NCI-H524 (cell line): ENCODE measurements at places on chromosomes 7 and 10.

GRCh38 chr7:157822688-157823031, 485.9 kb downstream of the DNAJB6 start:
- DNase-seq: no peak

- DNase-seq: no peak
Observed at GRCh38 chr7:31850066-31850465, 163.1 kb downstream of the PPP1R17 start.

DNA sequence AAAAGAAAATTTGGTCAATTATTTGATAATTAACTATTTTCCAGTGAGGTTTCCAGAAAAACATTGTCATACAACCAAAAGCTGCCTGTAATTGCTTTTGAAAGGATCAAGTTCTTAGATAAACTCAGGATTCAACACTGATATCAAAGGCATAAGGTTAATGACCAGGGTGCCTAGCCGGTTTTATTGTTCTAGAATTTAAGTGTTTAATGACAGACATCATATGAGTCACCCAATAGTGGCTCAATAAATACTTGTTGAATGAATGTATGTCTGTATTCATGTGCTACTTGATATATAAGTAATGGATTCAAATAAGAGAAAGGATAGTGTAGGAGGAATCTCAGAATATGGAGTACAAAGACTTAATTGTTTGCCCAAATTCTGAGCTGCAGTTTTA, 196.1 kb upstream of the LRGUK start:
- DNase-seq: no peak

DNA sequence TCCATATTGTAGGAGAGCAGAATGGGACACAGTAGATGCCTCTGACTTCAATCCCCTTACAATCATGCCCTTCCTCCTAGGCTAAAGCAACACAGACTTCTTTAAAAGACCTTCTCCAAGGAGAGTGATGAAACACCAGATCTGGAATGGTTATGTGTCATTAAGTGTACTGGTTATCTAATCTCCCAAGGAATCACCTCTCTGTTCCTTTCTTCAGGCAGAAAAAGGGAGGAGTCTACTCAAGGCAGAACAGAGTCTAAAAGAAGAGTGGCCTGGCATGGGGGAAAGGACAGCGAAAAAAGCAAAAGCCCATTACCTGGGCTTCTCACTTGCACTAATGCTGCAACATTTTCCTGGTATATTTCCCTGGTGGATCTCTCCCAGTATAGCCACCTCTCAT, 2.9 kb downstream of the ELMO1 start:
- no peak for DNase-seq

DNA sequence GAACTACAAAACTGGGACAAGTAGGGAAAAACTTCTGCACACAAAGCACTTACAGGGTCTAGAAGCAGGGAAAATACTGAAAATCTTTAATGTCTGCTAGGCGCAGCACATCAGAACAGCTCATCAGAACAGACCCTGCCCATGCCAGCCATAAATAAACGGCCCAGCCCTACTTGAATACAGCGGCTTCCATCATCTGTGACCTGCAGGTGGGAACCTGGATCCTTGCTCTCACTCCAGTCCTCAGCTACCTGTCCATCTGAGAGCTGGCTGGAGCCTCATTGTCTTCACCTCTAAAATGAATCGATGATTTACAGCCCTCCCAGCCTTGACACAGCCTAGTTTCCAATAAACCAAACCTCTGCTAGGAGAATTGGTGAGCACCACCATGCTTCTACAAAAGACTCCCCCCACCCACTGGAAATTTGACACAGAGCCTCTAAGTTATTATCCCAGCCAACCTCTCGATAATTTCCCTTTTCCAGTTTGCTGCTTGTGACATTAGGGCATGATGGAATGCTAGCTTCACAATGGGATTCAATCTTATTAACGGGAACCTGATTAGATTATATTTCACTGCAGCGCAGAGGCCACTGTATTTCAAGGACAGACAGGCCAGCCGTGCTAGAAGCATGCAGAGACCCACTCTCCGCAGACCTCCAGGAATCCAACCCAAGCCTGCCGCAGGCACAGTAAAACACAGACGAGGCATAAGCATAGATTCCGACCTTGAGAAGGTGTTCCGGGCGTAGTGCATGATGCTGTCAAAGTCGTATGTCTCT, 61.6 kb upstream of the OPALIN start:
- no peak for DNase-seq

- DNase-seq: peak; percentile 24
Observed at GRCh38 chr10:35336921-35337823, 863 bp downstream of the CCNY start.

- DNase-seq: no peak
Observed at GRCh38 chr7:120973849-120974248, 14.7 kb upstream of the CPED1 start.

DNA sequence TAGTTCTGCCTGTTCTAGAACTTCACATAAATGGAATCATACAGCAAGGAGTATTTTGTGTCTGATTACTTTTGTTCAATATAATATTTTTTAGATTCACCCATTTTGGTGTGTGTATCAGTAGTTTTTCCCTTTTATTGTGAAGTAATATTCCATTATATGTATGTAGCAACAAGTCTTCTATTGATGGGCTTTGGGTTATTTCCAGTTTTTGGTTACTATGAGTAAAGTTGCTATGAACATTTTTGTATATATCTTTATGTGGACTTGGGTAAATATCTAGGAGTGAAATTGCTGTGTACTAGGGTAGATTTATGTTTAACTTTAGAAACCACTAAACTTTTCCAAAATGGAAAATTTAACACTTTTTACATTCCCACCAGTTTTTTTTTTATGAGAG, 35.7 kb downstream of the ADK start:
- no peak for DNase-seq

DNA sequence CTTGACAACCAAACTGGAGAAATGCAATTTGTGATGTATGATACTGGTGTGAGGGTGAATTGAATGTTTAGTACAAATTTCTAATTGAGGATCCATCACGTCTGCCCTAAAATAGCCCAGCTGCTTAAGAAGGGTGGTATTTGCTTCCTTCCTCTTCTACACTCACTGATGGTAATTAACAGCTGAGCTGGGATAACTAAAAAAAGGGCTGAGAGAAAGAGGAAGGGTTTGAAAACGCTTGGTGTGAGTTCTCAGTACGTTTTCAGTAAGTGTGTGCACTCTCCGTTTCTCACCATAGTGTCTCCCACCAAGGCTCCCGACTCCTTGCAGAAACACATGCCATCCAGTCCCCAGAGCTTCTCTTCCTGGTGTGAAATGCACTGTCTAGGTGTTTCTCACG, 54.3 kb downstream of the MAP3K8 start:
- DNase-seq: no peak

DNA sequence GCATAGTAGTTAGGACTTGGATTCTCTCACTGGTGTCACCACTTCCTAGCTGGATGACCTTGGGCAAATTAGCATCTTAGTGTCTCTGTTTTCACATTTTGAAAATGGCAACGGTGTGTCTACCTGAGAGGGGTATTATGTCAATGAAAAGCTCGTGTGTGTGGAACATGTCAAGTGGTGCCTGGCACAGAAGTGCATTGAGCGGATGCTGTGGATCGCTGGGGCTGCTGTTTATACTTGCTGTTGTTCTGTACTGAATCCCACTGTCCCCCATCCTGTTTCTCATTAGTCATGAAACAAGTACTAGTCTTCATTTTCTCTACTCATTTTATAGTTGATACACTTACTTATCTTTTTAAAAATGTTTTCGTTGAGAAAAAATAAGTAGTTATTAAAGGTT, 26.1 kb downstream of the RBM33 start:
- DNase-seq: no peak

DNA sequence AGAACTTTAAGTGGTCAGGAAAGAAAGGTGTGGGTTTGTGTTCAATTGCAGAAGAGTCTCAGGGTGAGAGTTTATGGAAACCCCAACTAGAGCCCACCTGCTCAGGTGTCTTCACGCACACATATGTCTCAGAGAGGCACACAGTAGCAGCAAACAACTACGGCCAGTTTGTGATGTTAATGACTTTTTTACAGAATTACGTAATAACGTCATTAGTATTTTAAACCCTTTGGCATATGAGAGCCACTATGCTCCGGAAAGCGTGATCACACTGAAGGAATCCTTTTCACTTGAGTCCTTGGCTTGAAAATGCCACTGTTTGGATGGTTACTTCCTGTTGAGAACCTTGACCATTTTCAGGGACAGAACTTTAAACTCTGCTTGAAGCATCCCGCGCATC, 204.0 kb downstream of the PTPRN2 start:
- DNase-seq: no peak

DNA sequence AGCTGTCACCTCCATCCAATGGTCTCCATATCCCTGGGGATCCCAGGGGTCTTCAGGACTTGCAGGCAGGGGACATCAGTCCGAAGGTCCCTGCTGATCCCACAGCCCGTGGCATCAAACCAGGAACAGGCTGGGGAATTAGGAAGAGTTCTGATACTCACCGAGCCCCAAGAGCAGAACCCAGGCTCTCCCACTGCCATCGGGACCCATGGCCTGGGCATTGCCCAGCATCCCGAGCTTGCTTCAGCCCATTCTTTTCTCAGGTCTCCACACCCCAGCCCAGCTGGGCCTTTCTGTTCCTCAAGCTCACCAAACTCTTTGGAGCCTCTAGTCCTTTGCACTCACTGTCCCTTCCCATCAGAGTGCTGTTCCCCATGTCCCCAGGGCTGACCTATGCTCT, 280.9 kb downstream of the GRID1 start:
- no peak for DNase-seq

- DNase-seq: no peak
Observed at GRCh38 chr10:124077208-124077993, 16.0 kb downstream of the CHST15 start.

GRCh38 chr7:157270060-157270444, 66.8 kb upstream of the DNAJB6 start:
- no peak for DNase-seq

- no peak for DNase-seq
Observed at GRCh38 chr7:48251766-48252165, 80.5 kb downstream of the ABCA13 start.

DNA sequence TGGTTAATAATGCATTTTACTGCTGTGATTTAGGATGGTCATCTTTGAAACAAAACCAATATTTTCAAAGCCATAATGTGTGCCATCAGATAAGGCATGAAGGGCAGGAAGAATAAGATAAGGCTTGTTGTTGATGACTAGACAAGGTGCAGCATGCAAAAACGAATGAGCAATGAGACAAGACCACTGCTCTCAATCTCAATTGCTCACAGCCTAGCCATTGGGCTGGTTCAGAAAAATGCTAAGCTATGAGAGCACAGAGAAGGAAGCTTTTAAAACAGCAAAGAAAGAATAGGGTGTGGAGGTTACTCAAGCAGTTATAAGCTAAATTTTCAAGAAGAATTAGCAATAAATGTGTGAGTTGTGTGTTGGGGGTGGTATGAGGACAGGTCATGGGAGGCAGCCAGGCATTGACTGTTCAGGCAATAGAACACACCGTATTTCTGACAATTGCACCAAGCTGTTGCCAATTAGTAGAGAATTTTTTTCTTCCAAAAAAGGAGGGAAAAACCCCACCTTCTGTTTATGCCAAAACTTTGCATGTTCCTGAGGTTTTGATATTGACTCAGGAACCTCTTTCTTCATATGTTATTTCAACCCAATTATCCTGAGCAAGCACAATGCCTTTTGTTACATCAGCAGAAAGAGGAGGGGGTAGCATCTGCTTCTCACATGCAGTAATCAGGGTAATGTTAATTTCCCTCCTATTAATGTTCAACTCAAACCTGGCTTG, 276.5 kb downstream of the HDAC9 start:
- no peak for DNase-seq

GRCh38 chr10:57472823-57473619, 794.7 kb downstream of the IPMK start:
- no peak for DNase-seq

GRCh38 chr7:147556317-147556716, 1034.2 kb upstream of the C7orf33 start:
- peak; percentile 34 for DNase-seq

DNA sequence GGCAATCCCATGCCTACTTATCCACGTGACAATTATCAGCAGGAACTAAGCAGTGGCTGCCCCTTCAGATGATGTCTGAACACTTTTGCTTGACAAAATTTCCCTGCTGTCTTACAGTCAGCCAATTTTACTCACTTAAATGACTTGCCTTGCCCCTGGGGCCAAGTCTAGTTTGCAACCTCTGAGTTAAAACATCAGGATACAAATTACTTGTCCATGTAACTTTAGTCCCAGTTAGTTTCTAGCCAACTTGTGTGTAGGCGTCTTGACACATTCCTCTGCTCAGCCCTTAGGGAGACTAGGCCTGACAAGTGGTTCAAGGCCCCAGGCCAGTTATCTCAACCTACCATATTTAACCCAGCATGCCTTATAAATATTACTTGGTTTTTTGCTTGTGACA, 11.6 kb upstream of the TYSND1 start:
- no peak for DNase-seq

GRCh38 chr7:100726996-100727761, 6.2 kb upstream of the ZAN start:
- DNase-seq: no peak

GRCh38 chr10:109374215-109374614, 549.1 kb downstream of the XPNPEP1 start:
- no peak for DNase-seq

- DNase-seq: no peak
Observed at GRCh38 chr10:9547936-9548904, 1469.5 kb upstream of the CELF2 start.

GRCh38 chr7:39633563-39634477, 10.4 kb downstream of the RALA start:
- peak; percentile 4 for DNase-seq

- DNase-seq: no peak
Observed at GRCh38 chr7:7924303-7924702, 44.3 kb upstream of the GLCCI1 start.

DNA sequence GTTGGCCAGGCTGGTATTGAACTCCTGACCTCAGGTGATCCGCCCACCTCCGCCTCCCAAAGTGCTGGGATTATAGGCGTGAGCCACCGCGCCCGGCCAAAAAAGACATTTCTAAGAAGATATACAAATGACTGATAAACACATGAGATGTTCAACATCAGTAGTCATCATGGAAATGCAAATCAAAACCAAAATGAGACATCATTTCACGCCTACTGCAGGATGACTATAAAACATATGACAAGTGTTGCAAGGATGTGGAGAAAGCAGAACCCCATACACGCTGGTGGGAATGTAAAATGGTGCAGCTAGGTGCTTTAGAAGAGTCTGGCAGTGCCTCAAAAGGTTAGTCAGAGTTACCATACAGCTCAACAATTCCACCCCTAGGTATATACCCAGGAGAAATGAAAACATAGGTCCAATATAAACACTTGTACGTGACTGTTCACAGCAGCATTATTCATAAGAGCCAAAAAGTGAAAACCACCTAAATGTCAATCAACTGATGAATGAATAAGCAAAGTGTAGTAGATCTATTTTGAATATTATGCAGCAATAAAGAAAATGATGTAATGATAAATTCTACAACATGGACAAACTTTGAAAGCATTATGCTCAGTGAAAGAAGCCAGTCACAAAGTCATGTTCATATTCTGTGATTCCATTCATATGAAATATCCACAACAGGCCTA, 24.5 kb downstream of the TMEM209 start:
- no peak for DNase-seq

GRCh38 chr7:50838675-50839377, 56.1 kb upstream of the GRB10 start:
- DNase-seq: no peak

GRCh38 chr7:88395715-88396114, 89.0 kb upstream of the STEAP4 start:
- no peak for DNase-seq

- no peak for DNase-seq
Observed at GRCh38 chr7:117250801-117251200, 72.1 kb downstream of the WNT2 start.
